ENCODE measurements at places on chromosomes 12 and 14. TPM values are rescaled to one million over a fixed set of nuclear protein-coding genes. Genes with fewer than 3 reads are reported as not detected.

The HEATR5A gene
- 46.8 TPM for total RNA-seq

The IFI27 gene
- 34.4 TPM for total RNA-seq

The PLBD1 gene
- 2.3 TPM for total RNA-seq

The P2RX7 gene
- 3.8 TPM for total RNA-seq

The PMEL gene
- total RNA-seq: 0.33 TPM

The PRORP gene
- total RNA-seq: 38.8 TPM

The TMEM121 gene
- 13.2 TPM for total RNA-seq

The BDKRB2 gene
- total RNA-seq: 67.2 TPM

The C12orf42 gene
- total RNA-seq: not detected

The PRPF40B gene
- 12.6 TPM for total RNA-seq

The YLPM1 gene
- total RNA-seq: 45.7 TPM

The VWF gene
- 2.9 TPM for total RNA-seq

The CD163 gene
- not detected for total RNA-seq

All from smooth muscle cell of trachea (primary cell).